ENCODE measurements at places on chromosomes 6 and 20.

DNA sequence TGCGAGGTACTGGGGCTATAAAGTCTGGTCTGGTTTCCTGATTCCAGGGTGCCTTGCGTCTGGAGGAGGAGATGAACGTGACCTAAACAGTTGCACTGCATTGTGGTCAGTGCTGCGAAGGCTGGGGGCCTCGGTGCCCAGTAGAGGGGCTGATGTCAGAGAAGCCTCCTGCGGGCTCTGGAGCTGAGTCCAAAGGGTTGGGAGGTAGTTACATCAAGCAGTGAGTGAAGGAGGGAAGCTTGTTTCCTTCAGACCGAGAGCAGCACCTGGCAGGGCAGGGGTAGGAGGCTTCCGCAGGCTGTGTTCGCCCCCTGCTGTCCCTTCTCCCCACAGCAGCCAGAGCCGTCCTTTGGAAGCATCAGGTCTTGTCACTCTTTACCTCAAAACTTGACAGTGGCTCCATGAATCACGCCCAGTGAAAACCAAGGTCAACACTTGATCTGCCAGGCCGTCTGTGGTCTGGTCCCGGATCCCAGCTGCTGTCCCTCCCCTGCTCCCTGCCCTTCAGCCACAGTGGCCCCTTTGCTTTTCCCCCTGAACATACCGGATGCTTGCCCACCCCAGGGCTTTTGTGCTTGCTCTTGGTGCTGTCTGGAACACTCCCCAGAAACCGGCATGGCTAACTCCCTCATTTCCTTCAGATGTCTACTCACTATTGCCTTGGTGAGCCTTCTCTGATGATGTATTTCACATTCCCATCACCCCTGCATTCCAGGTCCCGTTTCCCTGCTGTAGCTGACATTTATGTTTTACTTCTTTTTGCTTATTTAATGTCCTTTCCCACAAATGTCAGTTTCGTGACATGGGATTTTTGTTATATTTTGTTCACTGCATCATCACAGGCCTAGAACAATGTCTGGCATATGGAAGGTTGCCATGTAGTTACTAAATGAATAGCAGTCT lies 7.0 kb downstream of the DYNLRB1 start:
- peak; percentile 75 for DNase-seq

DNA sequence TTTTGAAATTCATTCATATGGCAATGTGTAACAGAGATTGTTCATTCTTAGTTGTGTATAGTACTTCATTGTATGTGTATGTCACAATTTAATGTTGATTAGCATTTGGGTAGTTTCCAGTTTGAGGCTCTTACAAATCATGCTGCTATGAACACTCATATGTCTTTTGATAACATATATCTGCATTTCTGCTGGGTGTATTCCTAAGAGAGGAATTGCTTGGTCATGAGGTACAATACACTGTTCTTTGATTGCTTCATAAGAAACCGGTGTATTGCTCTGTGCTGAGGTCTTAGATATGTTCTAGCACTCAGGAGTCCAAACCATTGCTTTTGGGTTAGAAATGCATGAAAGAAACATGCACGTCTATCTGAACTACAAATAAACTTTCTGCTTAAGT lies 492.9 kb upstream of the JAG1 start:
- DNase-seq = no peak

DNA sequence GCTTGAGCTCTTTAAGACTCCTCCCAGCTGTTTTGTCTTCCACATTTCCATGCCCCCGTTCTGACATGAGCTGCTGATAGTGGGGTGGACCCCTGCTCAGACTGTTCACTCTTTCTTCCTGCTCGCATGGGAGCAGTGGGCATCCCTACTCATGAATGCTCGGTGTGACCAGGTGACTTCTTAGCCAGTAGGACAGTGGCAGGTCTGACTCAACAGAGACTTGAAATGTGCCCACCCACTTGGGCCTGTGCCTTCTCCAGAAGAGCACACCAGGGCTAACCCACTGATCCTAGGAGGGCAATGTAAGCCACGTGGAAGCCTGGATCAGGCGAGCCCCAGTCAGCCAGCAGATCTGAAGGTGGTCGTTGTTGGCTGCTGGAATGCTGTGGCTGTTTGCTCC lies 582.0 kb downstream of the QKI start:
- DNase-seq = no peak

GRCh38 chr6:6993503-6994237 lies 114.1 kb upstream of the RREB1 start:
- no peak for DNase-seq

- no peak for DNase-seq
These were observed 3.7 kb downstream of the RPS6KA2 start for GRCh38 chr6:166623318-166623717.

GRCh38 chr6:101758368-101758767 lies 364.9 kb downstream of the GRIK2 start:
- DNase-seq = no peak

DNA sequence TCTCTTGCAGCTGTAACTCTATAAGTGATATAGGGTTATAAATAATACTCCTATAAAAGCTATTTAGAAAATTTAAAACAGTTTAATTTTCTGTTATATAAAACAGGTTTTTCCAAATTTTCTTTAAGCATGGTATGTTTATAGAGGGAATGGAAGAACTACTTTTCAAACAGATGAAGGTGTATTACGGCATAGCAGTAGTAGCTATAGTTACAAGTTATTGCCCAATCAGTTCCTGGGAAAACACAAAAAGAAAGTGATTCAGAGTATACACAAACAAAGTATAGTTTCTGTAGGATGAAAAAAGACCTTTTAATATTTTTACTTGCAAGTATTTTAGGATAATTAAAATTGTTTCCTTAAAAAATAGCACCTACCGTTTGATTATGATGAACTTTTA lies 9.8 kb downstream of the SLC17A5 start:
- DNase-seq = no peak

- no peak for DNase-seq
These were observed 45.5 kb downstream of the TTI1 start for GRCh38 chr20:37987602-37988290.

GRCh38 chr20:21509079-21509596 lies 4.7 kb downstream of the NKX2-2 start:
- DNase-seq = no peak

DNA sequence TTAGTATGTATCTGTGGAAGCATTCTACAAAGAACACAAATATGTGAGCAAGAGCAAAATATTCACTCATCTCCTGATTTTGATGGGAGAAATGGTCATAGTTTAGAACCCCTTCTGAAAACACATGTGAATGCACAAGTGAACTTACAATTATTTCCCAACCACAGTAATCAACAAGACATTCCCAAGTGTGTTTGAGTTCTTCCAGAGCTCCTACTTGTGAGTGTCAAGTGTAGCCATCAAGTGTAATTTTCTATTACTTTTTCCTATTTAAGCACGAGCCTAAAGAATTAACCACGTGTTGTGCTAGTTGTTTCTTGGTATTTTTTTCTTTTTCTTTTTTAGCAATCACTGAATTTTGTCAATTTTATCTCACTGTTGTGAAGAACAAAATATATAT lies 402.3 kb downstream of the NKAIN2 start:
- DNase-seq = no peak

DNA sequence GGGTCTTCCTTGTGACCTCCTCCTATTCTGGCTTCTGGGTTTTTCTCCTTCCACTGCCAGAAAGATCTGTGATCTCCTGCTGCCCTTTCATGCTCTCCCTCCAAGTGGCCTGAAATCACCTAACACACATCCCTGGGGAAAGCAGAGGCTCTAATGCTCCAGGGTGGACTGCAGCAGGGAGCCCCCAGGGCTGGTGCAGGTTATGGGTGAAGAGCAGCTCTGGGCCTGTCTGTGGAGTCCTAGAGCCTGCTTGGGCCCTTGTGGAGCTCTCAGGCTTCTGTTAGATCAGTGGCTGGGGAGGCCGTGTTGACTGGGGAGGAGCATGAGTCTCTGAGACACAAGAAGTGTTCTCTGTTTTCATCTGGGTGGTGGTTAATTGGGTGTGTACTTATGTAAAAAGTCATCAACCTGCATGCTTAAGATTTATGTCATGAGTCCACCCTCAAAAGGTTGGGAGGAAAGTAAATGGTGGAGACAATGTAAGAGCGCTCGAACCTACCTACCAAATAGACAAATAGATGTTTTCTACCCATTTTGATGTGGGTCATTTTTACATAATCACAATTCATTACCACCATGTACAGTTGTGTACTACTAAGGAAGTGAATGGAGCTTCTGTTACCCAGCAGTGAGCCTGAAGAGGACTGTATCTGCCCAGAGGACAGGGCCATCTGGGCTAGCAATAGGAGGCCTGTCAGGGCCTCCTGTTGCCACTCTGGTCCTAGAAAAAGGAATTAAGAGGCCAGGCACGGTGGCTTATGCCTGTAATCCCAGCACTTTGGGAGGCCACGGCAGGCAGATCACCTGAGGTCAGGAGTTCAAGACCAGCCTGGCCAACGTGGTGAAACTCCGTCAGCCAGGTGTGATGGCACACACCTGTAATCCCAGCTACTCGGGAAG lies 32.0 kb upstream of the RNF8 start:
- DNase-seq = no peak
